ENCODE measurements at places on chromosomes 4 and X.

DNA sequence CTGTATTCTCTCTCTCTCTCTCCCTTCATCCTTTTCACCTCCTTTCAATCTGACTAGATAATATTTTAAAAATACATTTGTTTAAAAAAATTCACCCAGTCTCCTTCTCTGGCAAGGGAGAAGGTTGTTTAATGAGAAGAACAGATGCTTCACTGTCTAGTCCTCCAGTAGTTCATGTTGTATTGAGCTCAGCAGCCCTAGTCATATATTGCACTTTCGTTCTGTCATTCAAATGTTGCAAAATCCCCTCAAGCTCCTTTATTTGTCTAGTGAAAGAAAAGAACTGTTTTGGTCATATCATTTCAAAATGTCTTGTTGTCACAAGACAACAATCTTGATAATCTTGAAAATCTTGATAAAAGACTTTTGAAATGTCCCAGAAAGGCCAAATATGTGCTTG, 248.0 kb downstream of the GALNTL6 start:
- DNase-seq = no peak

DNA sequence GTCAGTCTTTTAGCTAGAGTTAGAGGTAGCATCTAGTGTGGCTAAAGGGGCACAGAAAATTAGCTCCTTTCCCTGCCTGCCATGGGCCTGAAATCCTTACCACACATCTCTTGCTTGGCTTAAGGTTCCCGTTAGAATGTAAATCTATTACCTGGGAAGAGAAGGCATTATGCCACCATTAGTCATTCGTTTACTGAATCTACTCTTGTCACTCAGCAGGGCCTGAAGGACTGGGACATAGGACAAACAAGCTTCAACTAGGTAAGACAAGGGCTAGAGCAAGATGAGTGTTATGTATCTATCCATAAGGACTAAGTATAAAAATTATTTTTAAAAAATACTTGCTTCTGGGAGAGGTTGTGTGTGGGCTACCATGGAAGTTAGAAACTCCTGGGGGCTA, 112.4 kb downstream of the CT47B1 start:
- no peak for DNase-seq

DNA sequence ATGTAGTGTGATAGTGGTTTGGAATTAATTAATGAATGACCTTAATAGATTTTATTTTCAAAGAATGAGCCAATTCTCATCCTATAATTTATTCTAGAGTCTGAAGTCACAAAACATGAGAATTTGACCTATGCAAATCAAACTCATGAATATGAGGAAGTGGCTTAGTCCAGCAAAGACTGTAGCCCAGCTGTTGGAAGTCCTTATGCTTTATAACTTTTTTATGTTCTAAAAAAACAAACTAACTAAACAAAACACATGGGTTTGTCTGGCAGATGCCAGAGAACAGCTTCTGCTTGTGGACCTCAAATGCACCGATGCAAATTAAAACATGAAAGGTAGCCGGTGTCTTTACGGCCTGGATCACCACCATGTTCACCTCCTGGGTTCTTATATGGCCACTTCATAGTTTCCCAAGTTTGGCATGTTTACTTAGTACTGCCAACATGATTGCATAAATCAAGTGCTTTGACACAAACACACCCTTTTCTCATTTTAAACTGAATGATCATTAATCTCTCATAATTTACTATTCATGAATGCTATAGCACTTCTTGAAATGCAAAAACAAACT, 277.4 kb downstream of the PAPSS1 start:
- DNase-seq = no peak

DNA sequence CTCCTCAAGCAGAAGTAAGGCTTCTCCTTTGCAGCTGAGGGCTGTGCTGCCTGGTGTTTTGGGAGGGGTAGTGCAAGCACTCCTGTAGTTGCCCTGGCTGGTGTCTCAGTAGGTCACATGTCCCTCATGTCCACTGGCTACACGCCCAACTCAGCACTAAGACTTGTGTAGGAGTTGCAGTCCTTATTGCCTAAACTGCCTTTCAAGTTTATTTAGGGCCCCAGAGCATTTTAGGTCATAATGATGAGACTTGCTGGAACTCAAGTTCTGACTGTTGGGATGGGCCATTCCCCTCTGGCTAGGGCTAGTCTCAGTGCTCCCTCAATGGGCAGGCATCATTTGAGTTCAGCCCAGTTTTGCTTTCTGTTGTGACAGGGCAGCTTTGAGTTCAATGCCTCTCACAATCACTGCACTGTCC, 44.1 kb downstream of the PPM1K start:
- no peak for DNase-seq

DNA sequence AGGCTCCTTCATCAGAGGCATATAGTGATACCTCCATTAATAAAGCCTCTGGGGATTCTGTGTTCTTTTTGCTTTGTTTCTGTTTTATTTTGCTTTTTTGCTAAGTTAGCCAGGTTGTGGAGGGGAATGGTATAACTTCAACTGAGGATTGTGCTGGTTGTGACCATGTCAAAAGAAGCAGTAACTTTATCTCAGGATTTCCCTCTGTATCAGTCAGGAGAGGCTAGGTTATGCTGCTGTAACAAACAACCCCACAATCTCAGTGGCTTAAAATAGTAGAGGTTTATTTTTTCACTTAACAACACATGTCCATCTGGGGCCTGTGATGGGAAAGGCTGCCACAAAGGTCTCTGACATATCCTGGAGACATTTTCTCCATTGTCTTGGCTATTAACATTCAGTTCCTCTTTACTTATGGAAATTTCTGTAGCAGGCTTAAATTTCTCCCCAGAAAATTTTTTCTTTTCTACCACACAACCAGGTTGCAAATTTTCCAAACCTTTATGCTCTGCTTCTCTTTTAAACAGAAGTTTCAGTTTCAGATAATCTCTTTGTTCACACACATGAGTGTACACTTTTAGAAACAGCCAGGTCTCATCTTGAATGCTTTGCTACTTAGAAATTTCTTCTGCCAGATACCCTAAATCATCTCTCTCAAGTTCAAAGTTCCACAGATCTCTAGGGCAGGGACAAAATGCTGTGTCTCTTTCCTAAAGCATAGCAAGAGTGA, 64.7 kb downstream of the UCHL1 start:
- no peak for DNase-seq

- DNase-seq = no peak
Observed at GRCh38 chrX:129963729-129964128, 18.7 kb upstream of the BCORL1 start.

DNA sequence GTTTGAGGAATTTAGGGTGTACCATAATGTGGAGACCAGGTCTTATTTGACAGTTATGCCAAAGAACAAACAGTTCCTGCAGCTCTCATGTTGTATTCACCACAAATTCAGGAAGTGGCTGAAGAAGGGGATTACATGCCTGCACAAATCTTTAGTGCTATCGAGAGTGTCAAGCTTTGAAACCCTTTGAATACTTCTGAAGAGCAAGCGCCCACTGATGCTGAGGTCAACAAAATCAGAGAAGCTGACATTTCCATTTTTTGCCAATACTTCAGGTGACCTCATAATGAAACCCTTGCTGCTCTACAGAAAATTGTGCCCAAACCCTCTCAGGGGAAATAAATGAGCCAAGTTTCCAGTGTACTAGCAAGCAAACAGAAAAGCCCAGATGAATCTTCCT, 28.4 kb downstream of the PAK3 start:
- peak; percentile 0 for DNase-seq

- DNase-seq = no peak
Observed at GRCh38 chrX:10756441-10756840, 136.1 kb upstream of the MID1 start.

DNA sequence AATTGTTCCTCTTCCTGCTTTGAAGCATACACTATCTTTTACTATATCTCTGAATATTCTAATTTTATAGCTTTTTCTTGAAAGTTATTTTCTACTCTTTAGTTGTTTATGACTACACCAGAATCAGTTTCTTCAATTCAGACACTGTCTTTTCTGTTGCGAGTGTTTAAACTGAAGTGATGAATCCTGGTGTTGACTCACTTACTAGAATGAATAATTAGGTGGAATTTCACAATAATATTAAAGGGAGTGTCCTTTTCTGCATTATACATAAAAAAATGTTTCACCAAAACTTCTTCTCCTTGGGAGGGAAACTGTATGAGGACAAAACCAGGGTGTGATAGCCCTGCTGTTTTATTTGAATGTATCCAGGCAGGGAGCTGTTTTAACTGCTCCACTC, 1383.1 kb downstream of the C4orf33 start:
- no peak for DNase-seq

DNA sequence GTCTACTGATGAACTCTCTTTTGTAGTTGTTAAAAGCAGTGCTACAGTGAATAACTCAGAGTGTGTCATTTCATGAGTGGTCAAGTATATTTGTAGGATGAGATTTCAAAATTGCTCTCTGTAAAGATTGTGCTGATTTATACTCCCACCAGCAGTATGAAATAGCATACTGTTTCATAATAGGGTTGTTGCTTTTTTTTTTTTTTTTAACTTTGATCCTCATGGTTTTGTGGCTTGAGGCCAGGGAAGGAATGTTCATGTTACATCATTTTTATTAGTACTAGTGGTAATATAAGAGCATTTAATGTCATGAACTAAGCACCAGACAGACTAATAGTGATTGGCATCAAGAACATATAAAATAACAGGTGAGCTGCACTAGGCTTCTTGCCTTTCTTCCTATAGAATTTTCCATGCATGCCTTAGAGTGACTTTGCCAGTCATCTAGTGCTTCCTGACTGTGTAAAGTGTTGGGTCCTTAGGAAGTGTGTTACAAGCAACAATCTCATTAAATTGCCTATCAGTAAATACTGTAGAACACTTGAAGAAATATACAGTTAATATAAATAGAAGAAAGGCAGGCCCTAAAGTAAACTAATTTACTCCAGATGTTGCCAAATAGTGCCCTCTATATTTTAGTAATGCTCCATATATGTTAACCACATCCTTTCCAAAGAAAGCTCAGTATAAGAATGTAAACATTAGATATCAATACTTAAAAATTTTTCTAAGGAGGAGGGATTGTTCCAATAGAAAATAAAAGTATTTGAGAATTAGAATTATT, 38.6 kb upstream of the MSMO1 start:
- DNase-seq = no peak

GRCh38 chr4:152065545-152065944, 304.7 kb upstream of the GATB start:
- peak; percentile 15 for DNase-seq

- no peak for DNase-seq
Observed at GRCh38 chr4:59243038-59243437, 1957.1 kb upstream of the ADGRL3 start.

- no peak for DNase-seq
Observed at GRCh38 chrX:147736045-147736444, 175.7 kb upstream of the FMR1 start.

DNA sequence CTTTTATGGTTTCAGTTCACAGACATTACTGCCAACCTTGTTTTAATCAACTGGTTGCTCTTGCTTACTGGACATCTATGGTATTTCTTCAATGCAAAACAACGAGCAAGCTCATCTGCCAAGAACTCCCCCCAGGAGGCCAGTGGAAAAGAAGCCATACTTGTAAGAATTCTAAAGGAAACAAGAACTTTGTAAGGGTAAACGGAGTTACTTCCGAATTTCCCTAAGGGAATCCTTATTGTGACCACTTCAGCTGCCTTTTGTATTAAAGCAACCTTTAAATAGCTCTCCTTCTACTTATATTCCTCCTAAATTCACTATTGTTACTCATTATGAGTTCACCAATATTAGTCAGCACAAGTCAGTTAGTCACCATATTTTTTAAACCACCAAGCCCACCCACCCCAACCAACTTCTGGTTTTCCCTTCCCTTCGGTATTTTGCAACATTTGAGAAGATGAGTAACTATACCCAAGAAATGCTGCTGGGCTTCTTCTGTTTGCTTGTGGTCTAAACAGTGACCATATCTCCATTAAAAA, 602.8 kb upstream of the DIPK2B start:
- DNase-seq = peak; percentile 53

GRCh38 chrX:136598631-136599030, 49.3 kb upstream of the CD40LG start:
- peak; percentile 59 for DNase-seq

- DNase-seq = no peak
Observed at GRCh38 chr4:188941524-188942119, 802.4 kb downstream of the TRIML1 start.

GRCh38 chr4:83149865-83150652, 35.5 kb upstream of the PLAC8 start:
- DNase-seq = no peak

GRCh38 chr4:8523766-8524165, 56.4 kb upstream of the GPR78 start:
- DNase-seq = no peak

DNA sequence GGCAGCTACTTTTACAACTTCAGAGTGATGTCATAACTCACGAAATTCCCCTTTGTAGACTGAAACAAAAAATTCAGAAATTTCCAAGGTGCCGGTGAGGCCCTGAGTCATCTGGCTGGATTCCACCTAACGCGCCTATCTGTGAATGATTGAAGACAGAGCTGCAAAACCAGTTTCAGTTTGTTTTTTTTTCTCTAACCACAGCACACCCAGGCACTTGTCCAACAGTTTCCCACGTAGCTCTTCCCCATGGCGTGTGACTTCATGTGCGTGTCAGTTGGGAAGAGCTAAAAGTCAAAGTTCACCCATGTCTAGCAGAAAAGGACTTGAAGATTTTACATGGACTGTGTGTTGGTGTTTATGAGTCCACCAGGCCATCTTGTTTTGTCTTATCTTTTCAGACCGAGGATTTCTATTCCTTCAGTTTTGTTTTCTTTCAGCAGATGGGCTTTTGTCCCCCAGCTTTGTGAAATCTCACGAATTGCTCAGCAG, 16.4 kb downstream of the TCEANC start:
- peak; percentile 58 for DNase-seq

DNA sequence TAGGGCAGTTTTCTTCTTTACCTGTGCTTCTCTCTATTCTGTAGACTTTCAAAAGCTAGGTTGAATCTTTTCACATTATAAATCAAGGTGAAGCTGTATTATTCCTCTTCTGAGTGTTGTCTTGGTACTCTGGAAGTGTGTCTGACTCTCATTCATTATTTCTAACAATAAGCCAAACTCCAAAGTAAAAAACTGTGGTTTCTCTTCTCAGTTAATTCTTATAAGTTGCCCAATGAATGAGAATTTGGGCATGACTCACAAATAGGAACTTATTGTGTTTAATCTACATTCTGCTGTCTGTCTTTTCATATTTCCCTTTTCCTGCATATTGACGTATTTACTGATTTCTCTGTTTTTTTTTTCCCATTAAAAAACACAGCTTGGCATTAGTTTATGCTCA, 714.5 kb downstream of the CCSER1 start:
- no peak for DNase-seq

- no peak for DNase-seq
Observed at GRCh38 chr4:150525321-150525868, 56.6 kb upstream of the MAB21L2 start.

DNA sequence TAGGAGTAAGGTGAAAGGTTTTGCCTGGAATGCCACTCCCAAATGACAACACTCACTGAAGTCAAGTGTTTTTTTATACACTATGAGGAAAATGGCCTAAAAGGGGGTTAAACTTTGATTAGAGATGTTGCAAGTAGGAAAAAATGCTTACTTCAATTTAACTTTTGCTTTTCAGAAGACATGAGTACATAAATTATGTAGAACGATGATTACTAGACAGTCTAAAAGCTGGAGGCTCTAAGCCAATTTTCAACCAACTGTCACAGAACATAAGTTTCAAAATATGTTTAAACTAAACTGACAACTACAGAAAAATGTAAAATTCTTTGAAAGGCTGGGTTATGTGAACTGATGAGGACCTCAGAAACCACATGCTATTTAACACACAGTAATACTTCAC, 83.4 kb downstream of the SHISA3 start:
- no peak for DNase-seq

Data from CD4-positive, alpha-beta T cell treated with Interleukin-15 for 4 hours (primary cell).